Airway epithelial cell (primary cell): ENCODE measurements at places on chromosomes 6 and 20. TPM values are rescaled to one million over a fixed set of nuclear protein-coding genes. Genes with fewer than 3 reads are reported as not detected.

TRIM40 gene
- not detected in 2 replicates for total RNA-seq

PCK1 gene
- not detected in 2 replicates for total RNA-seq

WFDC2 gene
- total RNA-seq: 1.3 and 4.9 TPM in 2 replicates

NFATC2 gene
- 0.21 and 0.33 TPM in 2 replicates for total RNA-seq

PPT2 gene
- 22.6 and 27.9 TPM in 2 replicates for total RNA-seq

SLC17A1 gene
- not detected in 2 replicates for total RNA-seq

VNN1 gene
- not detected in 2 replicates for total RNA-seq

TLDC2 gene
- not detected in 2 replicates for total RNA-seq

HRH3 gene
- not detected in 2 replicates for total RNA-seq

CALHM4 gene
- total RNA-seq: 0.09 TPM in 1 of 2 replicates, not detected in the other

TTBK1 gene
- total RNA-seq: not detected in 2 replicates

SIRPG gene
- not detected in 2 replicates for total RNA-seq

PXDC1 gene
- 21.5 and 27.4 TPM in 2 replicates for total RNA-seq

DCDC2 gene
- 0.07 TPM in 1 of 2 replicates, not detected in the other for total RNA-seq

RAB44 gene
- total RNA-seq: 0.07 and 0.19 TPM in 2 replicates

MTFR2 gene
- 5.1 and 9.1 TPM in 2 replicates for total RNA-seq

CGAS gene
- 1.8 and 3.2 TPM in 2 replicates for total RNA-seq

BACH2 gene
- total RNA-seq: 0.14 and 0.28 TPM in 2 replicates

STX11 gene
- total RNA-seq: 1.5 and 1.7 TPM in 2 replicates

KCNK5 gene
- total RNA-seq: 0.07 TPM in 1 of 2 replicates, not detected in the other

CAGE1 gene
- 0.07 and 0.37 TPM in 2 replicates for total RNA-seq

LINC00237 gene
- not detected in 2 replicates for total RNA-seq

ISM1 gene
- total RNA-seq: 0.28 TPM in 1 of 2 replicates, not detected in the other

CRISP3 gene
- total RNA-seq: 0.09 and 0.35 TPM in 2 replicates

LTA gene
- not detected in 2 replicates for total RNA-seq

RNF182 gene
- total RNA-seq: 0.07 TPM in 1 of 2 replicates, not detected in the other

COMMD7 gene
- total RNA-seq: 9.9 and 23.6 TPM in 2 replicates

GOPC gene
- 21.3 and 28.6 TPM in 2 replicates for total RNA-seq

XRN2 gene
- total RNA-seq: 53.7 and 63.8 TPM in 2 replicates

METTL24 gene
- total RNA-seq: not detected in 2 replicates

SPAG4 gene
- 1.5 and 2.5 TPM in 2 replicates for total RNA-seq

PREX1 gene
- 0.19 and 0.56 TPM in 2 replicates for total RNA-seq

TMEM217 gene
- total RNA-seq: 0.46 and 1.2 TPM in 2 replicates

ADGRB3 gene
- not detected in 2 replicates for total RNA-seq

DLK2 gene
- total RNA-seq: 11.9 and 21.3 TPM in 2 replicates

FKBP1C gene
- total RNA-seq: 0.09 TPM in 1 of 2 replicates, not detected in the other

RCAN2 gene
- not detected in 2 replicates for total RNA-seq

COL21A1 gene
- total RNA-seq: 0.28 and 0.42 TPM in 2 replicates

AFDN gene
- 66.7 and 70.4 TPM in 2 replicates for total RNA-seq

FAM162B gene
- 0.14 TPM in 1 of 2 replicates, not detected in the other for total RNA-seq

TMEM200A gene
- total RNA-seq: 0.14 and 0.98 TPM in 2 replicates

LY6G6F gene
- total RNA-seq: not detected in 2 replicates

ARMH2 gene
- total RNA-seq: not detected in 2 replicates

SLC52A3 gene
- total RNA-seq: 0.42 and 0.71 TPM in 2 replicates

GNAS-AS1 gene
- 0.42 and 2.0 TPM in 2 replicates for total RNA-seq

SPATS1 gene
- not detected in 2 replicates for total RNA-seq

MRAP2 gene
- 0.46 and 0.49 TPM in 2 replicates for total RNA-seq

MYH7B gene
- under 0.01 TPM in 1 of 2 replicates, not detected in the other for total RNA-seq
